ENCODE measurements at places on chromosomes 1 and 21.

- peak; percentile 24 for DNase-seq
These were observed 27.2 kb upstream of the FOXE3 start for GRCh38 chr1:47388891-47389238.

GRCh38 chr1:242605521-242605920 lies 81.0 kb upstream of the PLD5 start:
- DNase-seq: no peak

DNA sequence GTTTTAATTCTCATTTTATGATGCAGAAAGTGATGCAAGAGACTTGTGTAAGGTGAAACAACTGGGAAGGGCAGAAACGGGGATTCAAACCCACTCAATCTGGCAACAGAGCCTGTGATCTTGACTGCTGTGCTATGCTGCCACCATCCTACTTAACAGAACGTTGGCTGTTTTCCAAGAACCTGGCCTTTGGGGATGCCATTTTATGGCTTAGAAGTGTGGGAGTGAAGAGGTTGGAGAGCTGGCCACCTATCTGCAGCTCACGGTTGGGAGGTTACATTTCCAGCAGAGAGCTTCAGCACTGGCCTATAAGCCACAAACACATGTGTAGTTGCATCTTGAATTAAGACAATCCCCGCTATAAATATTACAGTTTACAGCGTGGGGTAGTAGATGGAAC lies 235.3 kb downstream of the PRDM2 start:
- no peak for DNase-seq

DNA sequence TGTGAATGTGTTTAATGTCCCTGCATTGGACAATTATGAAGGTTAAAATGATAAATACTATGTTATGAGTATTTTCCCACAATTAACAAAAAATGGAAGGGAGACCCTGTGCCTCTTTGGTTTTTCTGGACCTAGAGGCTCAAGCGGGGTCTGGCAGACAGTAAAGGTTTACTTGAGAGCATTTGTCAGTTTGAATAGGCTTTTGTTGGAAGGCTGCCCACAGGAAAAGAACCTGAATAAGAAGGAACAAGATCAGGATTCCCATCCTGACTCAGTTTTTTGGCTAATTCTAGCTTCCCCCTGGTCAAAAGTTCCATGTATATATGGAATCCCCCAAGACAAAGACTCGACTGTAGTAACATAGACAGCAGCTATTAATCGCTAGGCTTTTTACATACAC lies 150.9 kb upstream of the JUN start:
- no peak for DNase-seq

- peak; percentile 6 for DNase-seq
These were observed 35.8 kb downstream of the GREM2 start for GRCh38 chr1:240575981-240576662.

GRCh38 chr1:35164893-35165292 lies 28.1 kb downstream of the SFPQ start:
- DNase-seq: no peak

- DNase-seq: peak; percentile 84
These were observed at the start of gene SARS1 for GRCh38 chr1:109213824-109214693. TSS of gene SARS1 (plus strand) at chr1:109213918. CDS start at chr1:109213993, 75 bp downstream.

- DNase-seq: no peak
These were observed 23.3 kb downstream of the THRAP3 start for GRCh38 chr1:36247538-36247937.

DNA sequence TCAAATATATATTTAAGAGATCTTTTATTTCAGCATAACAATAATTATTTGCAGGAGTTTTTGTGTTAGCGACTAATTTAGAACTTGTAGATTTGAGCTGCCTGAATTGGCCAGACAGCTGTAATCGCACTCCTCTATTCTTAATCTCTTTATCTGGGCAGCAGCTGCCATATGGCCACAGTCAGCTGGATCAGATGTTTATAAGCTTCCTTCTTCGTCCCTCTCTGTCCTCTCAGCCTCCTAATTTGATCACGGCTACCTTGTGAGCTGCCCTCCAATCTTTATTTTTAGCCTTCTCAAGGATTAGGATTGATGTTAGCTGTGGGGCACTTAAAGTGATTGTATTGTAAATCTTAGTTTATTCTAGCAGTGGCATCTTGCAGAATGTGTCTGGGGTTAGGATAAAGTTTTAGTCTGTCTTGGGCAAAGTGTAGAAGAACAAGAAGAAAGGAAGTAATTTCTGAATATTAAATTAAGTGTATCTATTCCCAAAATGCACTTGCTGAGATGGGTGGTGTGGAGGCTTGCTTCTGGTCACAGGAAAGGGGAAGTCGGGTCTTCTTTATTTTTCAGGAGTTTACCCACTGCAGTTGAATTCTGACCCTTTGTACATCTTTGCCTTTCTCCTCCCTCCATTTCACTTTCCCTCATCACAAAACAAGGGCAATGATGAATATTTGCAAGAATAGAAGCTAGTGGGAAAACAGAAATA lies 1.1 kb downstream of the ZBTB18 start:
- DNase-seq: no peak

DNA sequence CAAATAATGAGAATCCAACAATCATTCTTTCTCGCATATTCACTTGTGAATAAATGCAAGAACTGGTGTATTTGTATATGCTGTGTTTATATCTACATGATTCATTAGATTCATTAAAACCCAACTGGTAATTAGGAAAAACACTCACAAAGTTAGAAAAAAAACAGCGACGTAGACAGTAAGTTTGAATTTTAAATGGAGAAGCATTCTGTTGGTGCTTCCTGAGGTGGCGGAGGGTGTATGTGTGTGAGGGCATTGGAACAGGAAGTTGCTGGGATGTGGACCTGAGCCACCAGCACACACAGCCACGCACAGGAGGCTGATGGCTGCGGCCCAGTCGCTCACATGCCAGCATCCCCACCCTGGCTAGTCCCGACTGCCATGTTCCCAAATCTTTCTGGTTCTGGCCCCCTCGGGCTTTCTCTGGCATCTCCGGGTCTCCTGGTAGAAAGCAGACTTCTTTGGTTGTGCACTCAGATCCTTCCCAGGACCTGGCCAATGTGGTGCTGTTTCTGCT lies 121.6 kb upstream of the IRF2BP2 start:
- DNase-seq: no peak

DNA sequence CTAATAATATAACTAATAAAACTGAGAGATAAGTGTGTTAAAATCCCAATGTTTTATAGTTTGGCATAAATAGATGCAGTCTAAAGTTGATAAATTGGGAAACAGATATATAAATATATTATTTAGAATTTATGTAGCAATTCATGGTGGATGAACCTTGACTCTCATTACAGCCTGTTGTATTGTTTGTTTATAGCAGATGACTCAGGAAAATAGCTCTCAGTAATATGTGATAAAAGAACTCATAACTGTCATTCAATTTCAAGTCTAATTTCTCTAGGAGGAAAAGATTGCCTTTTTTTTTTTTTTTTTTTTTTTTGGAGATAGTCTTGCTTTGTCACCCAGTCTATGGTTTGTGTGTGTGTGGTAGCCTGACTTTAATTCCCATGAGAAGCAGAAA lies 603.2 kb upstream of the PKN2 start:
- no peak for DNase-seq

- no peak for DNase-seq
These were observed 52.3 kb downstream of the RASSF5 start for GRCh38 chr1:206559672-206559995.

- no peak for DNase-seq
These were observed 53.1 kb downstream of the DIPK1A start for GRCh38 chr1:92907949-92908684.

GRCh38 chr1:84693005-84693404 lies 2.7 kb upstream of the SSX2IP start:
- DNase-seq: no peak

- DNase-seq: no peak
These were observed 24.8 kb upstream of the ATP2B4 start for GRCh38 chr1:203601716-203602309.

GRCh38 chr1:14804626-14805025 lies 206.1 kb downstream of the KAZN start:
- DNase-seq: no peak

- no peak for DNase-seq
These were observed 697 bp upstream of the C21orf91 start for GRCh38 chr21:17819877-17820229.

- no peak for DNase-seq
These were observed 167.4 kb upstream of the COL11A1 start for GRCh38 chr1:103275725-103276124.

- no peak for DNase-seq
These were observed 105.2 kb downstream of the TSEN15 start for GRCh38 chr1:184156521-184157393.

GRCh38 chr1:92486251-92487077 lies at the start of gene GFI1:
TSS of gene GFI1 (minus strand) at chr1:92486925. CDS start at chr1:92483487, 3,438 bp downstream.
- DNase-seq: peak; percentile 50

DNA sequence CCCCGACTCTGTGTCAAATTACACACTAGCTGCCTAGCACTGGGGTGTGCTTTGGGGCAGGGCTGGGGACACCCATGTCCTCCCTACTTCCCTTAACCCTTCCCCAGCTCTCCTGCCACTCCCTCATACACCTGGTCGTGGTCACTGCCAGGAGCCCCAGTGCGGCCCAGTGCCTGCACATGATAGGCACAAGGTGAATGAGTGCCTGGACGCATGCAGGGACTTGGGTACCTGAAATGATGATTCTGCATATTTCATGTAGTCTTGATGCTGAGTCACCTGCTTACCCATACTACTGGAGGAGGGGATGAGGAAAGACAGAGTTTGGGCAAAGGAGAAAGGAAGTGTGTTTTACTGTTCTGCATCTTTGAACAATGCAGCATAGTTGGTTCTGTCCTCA lies 1.5 kb upstream of the VANGL2 start:
- no peak for DNase-seq

- DNase-seq: no peak
These were observed 45.8 kb downstream of the NENF start for GRCh38 chr1:212478467-212479025.

GRCh38 chr1:47205918-47206317 lies 16.1 kb upstream of the PDZK1IP1 start:
- DNase-seq: no peak

GRCh38 chr1:162892906-162893611 lies 32.1 kb upstream of the CCDC190 start:
- no peak for DNase-seq

DNA sequence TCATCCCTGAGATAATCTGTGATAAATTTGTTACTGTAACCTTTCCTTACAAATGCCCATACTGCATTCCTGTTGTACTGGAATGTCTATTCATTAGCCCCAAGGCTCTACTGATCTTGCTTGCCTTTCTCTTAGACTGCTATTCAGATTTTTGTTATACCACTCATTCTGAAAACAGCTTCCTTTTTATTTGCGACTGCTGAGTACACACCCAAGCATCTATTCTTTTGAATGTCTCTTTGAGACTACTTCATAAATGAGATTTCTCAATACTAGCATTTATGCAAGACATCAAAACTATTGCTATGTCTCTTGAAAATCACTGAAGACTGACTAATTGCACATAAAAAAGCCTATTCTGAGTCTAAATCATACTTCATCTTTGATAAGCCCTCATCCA lies 38.6 kb downstream of the DENND1B start:
- DNase-seq: no peak

DNA sequence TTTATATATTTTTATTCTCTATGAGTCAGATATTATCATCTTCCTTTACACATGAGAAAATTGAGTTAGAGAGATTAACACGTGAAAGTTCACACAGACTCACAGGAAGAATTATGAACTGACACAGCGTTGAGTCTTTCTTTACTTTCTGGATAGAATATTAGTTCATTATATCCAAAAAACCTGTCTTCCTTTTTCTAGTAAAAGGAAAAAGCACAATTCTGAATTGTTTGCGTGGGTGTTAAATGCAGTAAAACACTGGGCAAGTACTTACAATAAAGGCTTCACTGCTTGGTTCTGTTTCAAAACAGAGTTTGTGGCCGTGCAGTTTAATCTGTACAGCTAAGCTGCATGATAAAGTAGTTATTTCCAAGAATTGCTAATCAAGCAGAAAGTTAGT lies 10.8 kb downstream of the MAGI3 start:
- no peak for DNase-seq

- DNase-seq: no peak
These were observed 31.1 kb downstream of the CASZ1 start for GRCh38 chr1:10765304-10765703.

DNA sequence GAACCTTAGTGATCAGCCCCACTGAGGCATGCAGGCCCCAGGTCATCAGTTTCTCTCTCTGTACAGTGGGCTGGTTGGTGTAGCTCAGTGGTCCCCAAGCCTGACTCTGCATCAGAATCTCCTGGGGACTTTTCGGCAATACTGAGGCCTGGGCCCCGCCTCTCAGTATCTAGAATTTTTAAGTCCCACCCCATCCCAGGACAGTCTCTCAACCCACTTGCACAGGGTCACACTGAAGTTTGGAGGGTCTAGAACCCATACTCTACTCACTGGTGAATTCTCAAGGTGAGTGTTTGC lies 216.4 kb downstream of the MATN1 start:
- no peak for DNase-seq

- DNase-seq: no peak
These were observed 19.6 kb downstream of the BACH1 start for GRCh38 chr21:29318354-29318753.

DNA sequence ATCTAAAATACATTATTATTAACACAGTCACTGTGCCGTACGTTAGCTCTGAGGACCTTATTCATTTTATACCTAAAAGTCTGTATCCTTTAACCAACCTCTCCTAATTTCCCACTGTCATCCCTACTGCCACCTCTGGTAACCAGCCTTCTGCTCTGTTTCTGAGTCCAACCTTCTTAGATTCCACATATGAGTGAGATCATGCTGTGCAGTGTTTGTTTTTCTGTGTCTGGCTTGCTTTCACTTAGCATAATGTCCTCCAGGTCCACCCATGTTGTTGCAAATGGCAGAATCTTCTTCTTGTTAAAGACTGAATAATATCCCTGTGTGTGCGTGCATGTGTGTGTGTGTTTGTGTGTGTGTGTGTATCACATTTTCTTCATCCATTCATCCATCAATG lies 64.2 kb downstream of the ETS2 start:
- no peak for DNase-seq

DNA sequence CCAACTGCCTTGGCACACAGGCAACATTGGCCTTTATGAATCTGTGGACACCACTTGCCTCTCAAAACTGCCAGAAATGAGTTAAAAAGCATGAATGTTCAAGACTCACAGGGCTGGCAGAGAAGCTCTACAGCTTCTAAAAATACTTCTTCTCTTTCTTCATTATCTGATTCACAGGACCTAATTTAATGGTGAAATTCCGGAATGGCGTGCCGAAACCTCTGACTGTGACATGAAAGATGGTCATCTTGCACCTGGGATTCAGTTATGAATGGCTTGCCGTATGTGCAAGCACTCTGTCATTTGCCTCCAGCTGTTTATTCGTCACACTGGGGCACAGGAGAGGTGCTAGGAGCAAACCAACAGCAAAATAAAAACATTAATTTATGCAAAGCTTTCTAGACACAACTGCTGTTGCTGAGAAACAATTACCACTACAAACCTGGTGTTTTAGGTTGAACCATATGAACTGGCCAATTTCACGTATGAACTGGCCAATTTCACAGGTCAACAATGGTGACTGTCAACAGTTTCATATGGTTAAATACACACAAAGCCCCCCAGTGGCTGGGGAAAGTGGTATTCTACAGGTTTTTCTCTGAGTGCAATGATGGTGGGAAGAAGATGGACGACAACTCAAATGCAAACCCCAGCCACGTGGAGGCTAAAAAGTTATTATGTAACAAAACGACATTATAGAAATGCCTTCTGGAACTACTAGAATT lies 648.3 kb downstream of the KIF26B start:
- DNase-seq: no peak

All from activated CD4-positive, alpha-beta T cell treated with anti-CD3 and anti-CD28 coated beads, Interleukin-2, amount 50 U/mL, for 1 hour (primary cell).